ENCODE measurements at places on chromosomes 5 and 9.
A peak's percentile ranks its signal among the peaks of the same experiment; 100 is the strongest.

GRCh38 chr5:160152287-160152686 is 33.0 kb upstream of the PWWP2A start:
- no peak for DNase-seq

DNA sequence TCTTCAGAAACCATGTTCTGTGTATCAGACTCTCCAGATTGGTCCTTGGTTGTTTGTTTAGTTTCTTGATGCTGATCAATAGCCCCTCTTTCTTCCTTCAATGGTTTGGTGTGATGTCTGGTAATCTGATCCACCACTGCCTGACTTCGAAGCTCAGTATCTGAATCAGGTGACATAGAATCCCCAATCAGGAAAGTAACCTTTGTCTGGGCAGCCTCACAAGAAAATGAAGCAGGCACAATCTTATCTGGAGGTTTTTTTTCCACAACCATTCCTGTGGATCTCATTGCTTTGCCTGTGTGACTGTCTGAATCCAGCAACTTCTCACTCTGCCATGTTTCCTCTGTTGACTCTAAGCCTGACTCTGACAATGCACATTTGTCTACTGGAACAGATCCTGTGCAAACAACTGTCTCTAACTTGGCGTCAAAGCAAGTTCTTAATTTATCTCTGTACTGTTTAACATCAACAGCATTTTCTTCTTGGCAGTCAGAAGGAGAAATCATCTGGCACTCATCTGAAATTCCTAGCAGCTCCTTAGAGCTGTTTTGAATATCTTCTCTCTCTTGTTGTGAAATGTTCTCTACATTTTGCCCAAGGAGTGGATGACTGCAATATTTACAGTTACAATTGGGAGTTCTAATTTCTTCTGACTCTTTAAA is 37.1 kb upstream of the RAPGEF6 start:
- no peak for DNase-seq

- no peak for DNase-seq
These were observed 63.9 kb downstream of the SHC3 start for GRCh38 chr9:89114741-89115140.

DNA sequence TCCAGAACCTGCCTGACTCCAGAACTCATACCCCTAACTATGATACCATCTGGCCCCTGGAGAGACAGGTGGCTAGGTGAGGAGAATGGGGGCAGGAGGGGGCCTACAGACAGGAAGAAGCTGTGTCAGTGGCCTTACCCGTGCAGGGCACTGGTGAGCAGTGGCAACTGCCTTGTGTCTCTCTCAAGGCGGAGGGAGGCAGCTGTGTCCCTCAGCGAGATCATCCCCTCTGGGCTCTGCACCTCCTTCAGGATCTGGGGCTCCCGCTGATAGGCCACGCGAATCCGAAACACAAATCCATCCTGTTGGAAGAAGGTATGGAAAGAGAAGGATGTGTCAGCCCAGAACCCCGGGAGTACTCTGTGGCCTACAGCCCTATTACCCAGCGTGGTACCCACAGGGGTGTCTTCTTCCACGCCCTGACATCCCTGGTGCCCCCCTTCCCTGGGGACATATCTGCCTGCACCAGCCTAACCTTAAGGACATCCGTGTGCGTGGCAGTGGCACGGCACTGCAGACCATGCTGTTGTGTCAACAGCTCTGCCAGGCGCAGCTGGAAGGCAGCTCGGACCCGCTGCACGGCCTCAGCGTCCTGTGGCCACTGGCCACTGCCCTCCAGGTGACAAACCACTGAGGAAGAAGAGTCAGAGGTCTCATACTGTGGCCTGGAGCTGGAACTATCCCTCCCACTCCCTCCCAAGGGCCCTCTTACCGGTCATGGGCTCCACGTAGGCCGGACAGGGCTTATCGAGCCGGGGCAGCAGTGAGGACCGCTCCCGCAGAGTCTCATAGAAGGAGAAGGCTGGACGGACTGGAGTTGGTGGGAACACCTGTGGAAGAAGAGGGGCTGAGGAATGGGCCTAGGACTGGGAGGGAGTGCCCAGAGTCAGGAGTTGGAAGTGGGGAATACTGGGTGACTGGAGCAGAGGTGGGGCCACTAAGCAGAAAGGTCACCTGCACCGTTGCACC is 7.8 kb downstream of the NOL6 start:
- no peak for DNase-seq

GRCh38 chr9:97863314-97863713 is 10.3 kb downstream of the FOXE1 start:
- no peak for DNase-seq

GRCh38 chr5:176608142-176608705 is 1.7 kb downstream of the GPRIN1 start:
- no peak for DNase-seq

GRCh38 chr5:73529081-73529480 is 30.8 kb downstream of the BTF3 start:
- DNase-seq = no peak

DNA sequence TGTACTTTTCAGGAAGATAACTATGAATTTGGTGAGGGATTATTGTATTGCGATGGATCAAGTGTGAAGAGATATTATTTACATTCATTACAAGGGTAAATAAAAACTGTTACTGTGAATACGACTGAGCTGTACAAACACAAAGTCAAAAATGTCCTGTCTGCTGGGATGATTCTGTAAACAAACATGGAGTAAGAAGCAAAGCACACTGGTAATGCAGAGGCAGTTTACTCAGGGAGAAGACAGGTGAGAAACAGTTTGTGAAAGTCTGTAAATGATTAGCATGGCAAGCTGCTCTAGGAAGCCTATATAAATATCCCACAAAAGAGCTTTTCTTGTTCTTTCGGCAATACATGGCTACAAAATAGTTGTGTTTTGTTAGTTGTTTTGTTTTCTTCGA is 115.4 kb upstream of the GNA14 start:
- no peak for DNase-seq

- no peak for DNase-seq
These were observed 7.0 kb downstream of the TRMT10B start for GRCh38 chr9:37760416-37761161.

DNA sequence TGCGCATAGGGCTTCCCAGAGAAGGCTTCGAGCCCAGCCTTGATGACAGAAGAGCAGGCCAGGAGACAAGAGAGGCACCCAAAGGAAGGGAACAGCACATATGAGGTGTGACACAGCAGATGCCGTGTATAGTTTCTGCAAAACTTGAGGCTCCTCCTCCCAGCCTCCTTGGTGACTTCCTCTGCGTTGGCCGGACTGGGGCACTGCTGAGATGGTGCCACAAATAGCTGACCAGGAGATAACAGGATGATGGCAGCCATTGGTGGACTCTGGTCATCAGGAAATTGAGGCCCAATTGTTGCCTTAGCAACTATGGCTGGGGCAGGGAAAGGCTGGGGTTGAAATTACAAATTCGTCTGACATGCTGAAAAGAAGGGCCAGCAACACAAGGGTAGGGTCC is 4.8 kb upstream of the ZNF79 start:
- DNase-seq = no peak

- peak; percentile 66 for DNase-seq
These were observed 34.9 kb downstream of the CFAP90 start for GRCh38 chr5:7815892-7816534.

DNA sequence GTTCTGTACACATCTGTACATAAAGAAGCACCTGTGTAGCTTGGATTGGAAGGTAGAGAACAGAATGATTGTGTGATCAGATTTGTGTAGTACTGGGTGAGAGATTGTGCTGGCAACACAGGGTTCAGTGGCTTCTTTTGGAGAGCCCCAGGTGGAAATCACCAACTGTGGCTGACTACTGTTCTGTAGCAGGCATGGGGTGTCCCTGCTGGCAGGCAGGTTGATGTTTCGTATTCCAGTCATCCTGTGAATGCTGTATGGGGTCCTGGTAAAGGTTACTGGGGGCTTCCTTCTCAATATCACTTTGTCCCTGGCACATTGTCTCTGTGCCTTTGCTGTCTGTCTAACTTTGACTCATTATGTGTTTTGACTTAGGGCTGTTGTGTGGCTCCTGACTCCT is 5.3 kb downstream of the ASPN start:
- DNase-seq = no peak

GRCh38 chr9:124505006-124505900 is 1.9 kb downstream of the NR5A1 start:
- no peak for DNase-seq

GRCh38 chr9:115591584-115591984 is 473.6 kb upstream of the TNC start:
- DNase-seq = peak; percentile 81

- DNase-seq = no peak
These were observed 15.7 kb downstream of the RFK start for GRCh38 chr9:76378367-76379073.

DNA sequence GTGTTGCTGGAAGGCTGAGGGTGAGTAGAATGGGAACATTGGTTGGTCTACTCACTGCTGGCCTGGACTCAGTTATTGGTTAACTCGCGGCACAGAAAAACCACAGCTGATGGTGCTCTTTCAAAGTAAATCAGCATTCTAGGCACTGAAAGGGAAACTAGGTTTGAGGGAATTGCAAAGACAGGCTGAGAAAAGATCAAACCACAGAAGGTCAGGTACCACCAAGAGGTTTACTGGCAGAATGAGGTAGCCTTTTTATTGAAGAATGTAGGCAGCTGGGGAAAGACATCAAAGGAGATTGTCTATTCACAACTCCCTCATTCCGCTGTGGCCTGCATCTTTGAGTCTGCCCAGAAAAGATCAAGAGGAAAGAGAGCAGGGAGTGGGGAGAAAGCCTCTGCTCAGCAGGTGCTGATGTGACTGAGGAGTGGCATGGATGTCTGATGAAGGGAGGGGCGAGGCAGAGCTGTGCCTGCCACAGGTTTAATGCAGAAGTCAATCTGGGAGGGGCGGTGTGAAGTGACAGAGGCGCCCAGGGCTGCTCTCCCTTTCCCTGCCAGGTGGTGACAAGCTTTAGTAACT is 255.5 kb downstream of the MAN2A1 start:
- DNase-seq = no peak

DNA sequence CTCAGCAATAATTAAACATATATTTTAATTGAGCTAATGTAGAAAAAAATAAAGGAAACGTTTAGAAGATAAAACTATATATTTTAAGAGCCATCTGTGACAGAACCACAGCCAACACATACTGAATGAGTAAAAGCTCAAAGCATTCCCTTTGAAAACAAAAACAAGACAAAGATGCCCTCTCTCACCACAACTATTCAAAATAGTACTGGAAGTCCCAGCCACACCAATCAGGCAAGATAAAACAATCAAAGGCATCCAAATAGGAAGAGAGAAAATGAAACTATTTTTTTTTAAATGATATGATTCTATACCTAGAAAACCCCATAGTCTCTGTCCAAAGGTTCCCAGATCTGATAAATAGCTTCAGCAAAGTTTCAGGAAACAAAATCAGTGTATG is 262.0 kb downstream of the HTR1A start:
- no peak for DNase-seq

- DNase-seq = no peak
These were observed 111.1 kb upstream of the FBN2 start for GRCh38 chr5:128649192-128649591.

- peak; percentile 6 for DNase-seq
These were observed 236.4 kb downstream of the CAAP1 start for GRCh38 chr9:26656003-26656870.

- no peak for DNase-seq
These were observed 317.1 kb upstream of the CCNH start for GRCh38 chr5:87729781-87730180.

DNA sequence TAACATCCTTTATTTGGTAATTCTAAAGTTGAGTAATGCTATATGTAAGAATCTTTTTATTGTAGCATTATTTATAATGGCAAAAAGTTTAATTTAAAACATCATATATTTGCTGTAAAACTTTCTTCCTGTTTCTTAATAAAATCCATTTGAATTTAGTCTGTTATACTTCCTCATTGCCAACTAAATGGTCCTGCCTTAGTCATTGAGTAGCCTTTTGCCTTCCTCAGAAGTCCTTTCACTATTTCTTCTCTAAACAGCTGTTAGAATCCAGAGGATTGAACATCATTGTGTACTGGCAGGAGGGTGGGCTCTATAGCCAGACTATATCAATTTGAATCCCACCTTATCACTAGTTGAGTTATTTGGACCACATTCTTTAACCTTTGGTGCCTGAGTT is 11.0 kb downstream of the SLC44A1 start:
- DNase-seq = no peak

- no peak for DNase-seq
These were observed 405.0 kb upstream of the TNC start for GRCh38 chr9:115522912-115523311.

GRCh38 chr5:67233075-67233474 is 36.5 kb upstream of the CD180 start:
- DNase-seq = no peak

- DNase-seq = no peak
These were observed 17.3 kb downstream of the NFIB start for GRCh38 chr9:14296495-14297113.

DNA sequence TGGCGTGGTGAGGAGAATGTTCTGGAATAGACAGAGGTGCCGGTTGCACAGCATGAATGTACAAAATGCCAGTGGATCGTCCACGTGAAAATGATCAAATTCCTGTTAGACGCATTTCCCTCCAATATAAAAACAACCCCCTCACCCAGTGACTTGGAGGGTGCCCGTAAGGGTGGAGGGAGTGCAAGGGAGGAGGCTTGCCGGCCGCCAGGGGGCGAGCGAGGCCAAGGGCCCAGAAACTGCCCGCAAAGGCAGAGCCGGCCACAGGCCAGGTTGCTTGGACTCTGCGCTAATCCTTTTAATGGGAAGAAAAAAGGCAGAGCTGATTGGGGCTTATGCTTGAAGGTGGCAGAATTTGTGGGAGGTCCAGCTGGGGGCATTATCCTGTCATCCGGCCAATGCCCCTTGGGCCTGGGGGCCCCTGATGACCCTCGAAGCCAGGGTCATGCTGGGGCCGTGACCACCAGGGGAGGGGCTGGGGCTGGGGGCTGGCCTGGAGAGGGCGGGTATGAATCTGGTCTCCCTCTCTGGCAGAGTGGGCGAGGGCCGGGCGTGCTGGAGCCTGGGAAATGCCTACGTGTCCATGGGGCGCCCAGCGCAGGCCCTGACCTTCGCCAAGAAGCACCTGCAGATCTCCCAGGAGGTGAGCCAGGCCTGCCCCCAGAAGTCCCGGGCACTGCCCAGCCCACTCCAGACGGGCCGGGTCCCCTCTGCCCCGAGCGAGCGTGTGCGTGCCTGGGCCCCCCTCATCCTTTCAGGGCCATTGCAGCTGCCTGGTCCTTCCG is 12.0 kb downstream of the GPSM1 start:
- DNase-seq = peak; percentile 63

GRCh38 chr5:133934822-133935666 is 33.4 kb downstream of the C5orf15 start:
- no peak for DNase-seq

GRCh38 chr9:113504725-113505590 is 41.4 kb downstream of the RGS3 start:
- DNase-seq = no peak

- no peak for DNase-seq
These were observed 1.6 kb upstream of the SETX start for GRCh38 chr9:132356324-132356924.

- DNase-seq = no peak
These were observed 56.2 kb upstream of the FTMT start for GRCh38 chr5:121795511-121795910.

GRCh38 chr9:70113403-70114022 is 69.9 kb downstream of the MAMDC2 start:
- DNase-seq = peak; percentile 69

GRCh38 chr5:25362799-25363198 is 718.0 kb upstream of the CDH10 start:
- no peak for DNase-seq

- DNase-seq = no peak
These were observed 502.7 kb downstream of the EFNA5 start for GRCh38 chr5:107168086-107168485.
